RPMI8226 (cell line): ENCODE measurements at places on chromosomes 6 and 20.

- no peak for DNase-seq
Measured at GRCh38 chr20:60565083-60565482, 606.9 kb downstream of the CDH26 start.

GRCh38 chr20:16321291-16321690 lies 252.0 kb downstream of the KIF16B start:
- no peak for DNase-seq

DNA sequence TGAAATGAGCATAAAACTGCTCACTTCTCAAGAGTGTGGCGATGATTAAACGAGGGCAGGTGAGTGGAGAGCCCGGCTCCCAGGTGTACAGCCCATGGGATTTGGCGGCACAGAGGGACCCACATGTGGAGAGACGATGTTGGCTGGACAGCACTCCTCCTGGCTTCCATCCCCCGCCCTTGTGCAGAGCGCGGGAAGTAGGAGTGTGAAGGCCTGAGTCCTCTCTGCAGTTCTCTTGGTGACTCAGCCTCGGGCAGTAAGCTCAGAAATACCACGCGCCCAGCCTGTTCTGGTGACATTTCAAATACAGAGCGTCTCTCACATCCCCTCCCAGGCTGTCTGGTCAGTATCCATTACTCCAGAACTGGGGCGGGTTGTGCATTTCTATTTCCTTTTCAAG lies 94.2 kb upstream of the SRSF6 start:
- DNase-seq: no peak

DNA sequence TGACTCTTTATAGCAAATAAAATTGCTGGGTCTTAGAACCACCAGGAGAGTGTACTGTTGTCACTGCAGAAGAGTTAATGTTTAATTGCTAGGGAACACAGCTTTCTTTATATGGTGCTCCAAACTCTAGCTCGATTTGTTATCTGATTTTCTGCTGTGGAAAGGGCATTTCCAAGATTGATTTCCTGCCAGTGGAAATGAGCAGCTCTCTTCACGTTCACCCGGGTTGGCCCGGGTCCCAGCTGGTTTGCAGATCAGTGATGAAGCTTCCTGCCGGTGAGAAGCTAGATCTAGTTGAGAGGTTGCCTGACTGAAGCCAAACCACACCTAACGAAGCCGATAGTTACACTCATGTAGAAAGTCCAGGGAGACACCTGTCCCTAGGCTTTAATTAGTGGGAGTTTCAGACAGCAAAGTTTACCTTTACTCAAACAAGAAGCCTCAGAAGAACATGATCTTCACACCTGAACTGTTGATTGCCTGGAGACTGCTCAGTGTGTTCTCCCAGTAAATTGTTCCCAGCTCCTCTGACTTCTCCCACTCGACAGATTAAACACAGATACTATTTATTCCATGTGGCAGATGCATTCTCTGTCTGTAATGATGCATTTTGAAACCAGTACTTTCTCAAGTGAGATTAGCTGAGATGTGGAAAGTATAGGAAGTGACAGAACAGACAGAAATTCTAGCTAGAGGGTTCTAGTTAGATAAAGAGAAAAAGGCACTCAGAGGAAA lies 27.8 kb downstream of the PAQR8 start:
- DNase-seq: peak; percentile 85

DNA sequence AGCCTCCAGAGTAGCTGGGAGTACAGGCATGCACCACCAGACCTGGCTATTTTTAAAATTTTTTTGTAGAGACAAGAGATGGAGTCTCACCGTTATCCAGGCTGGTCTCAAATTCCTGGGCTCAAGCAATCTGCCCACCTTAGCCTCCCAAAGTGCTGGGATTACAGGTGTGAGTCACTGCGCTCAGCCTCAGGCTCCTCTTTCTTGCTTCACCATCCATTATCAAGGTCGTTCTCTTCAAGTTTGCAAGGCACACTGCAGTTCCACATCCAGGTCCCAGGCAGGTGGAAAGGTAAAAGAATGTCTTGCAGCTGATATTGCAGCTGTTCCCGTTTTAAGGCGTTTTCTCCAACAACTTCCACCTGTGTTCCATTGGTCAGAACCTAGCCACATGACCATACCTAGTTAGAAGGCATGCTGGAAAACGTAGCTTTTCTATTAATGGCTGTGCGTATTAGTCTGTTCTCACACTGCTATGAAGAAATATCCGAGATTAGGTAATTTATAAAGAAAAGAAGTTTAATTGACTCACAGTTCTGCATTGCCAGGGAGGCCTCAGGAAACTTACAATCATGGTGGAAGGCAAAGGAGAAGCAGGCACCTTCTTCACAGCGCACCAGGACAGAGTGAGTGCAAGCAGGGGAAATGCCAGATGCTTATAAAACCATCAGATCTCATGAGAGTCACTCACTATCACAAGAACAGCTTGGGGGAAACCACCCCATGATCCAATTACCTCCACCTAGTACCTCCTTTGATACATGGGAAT lies 51.7 kb downstream of the PCNA start:
- DNase-seq: no peak

DNA sequence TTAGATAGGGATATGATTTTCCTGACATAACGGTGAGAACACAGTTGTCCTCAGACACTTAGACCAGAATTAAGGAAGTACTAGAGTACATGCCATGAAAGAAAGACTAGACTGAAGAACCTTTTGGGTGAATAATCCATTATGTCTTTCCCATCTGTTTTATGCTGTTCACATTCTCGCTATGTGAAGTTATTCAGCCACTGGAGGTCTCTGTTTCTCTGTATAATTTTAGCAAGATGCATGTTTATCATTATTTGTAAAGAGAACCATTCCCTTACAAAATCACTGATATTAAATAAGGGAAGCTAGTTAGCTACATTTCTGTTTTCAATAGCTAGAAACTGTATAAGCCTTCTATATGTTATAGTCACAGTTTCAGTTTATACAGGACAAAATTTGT lies 391.9 kb downstream of the CD109 start:
- no peak for DNase-seq

GRCh38 chr6:33297406-33297955 lies 1.3 kb downstream of the RGL2 start:
- DNase-seq: peak; percentile 41

- peak; percentile 75 for DNase-seq
Measured at GRCh38 chr6:14110001-14110818, 7.4 kb upstream of the CD83 start.

DNA sequence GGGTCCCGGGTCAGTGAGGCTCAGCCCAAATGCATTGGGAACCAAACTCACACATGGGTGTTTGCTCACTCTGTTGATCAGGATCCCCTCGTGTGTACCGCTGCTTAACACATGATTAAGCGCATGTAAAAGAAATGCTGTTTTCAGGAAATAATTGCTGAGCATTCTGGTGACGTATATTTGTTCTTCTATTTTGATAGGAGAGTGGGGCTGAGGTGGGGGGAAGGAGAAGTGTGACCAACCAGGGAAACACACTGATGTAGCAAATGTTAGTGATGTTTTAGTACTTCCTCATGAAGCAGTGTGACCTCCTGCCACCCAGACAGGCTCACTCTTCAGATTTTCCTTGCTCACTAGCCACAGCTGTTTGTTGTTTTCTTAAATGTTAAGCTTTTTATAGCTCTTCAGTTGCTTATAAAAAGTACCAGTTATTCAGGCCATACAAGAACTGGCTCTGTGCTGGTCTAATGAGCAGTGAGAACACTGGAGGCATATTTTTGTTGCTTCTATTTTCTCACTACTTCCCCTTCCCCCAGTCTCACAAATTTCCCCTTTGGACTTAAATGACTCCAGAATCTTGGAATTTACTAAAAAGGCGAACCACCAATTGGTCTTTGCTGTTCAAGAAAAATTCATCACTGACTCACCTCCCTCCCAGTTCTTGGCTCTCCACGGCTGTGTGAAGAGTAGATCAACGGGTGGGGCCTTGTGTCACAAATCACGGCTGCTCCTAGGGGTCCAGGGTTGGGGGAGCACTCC lies 79.2 kb upstream of the BACH2 start:
- no peak for DNase-seq

DNA sequence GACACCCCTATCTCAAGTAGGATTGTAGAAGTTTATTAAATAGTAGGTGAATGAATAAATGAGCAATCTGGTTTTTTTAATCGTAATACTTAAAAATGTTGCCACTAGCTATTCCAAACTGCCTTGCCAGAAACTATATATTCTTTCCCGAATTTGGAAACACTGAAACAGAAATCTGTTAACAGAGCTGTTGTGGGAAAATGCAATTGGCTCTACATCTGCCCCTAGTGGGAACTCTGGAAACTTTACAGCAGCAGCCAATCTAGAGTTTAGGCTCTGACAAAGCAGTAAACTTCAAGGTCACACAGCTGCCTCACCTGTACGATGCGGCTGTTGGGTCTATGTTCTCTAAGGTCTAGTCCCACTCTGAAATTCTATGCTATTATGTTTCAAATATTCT lies 41.7 kb downstream of the SYNE1 start:
- no peak for DNase-seq

DNA sequence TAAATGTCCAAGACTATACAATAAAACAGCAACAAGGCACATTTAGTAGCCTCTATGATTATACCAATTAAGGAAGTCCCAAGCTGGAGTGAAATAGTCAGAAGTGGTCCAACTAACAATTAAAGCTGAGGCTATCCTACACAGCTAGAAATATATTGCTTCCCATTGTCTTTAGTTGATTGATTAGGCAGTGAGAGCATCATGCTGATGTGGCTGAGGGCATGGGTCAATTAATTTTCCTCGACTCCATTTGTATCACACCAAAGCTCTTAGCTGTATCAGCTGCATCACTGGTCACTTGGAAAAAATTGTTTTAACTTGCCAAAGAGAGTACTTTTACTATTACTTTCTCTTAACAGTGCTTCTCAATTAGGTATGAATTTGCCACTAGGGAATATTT lies 328.7 kb upstream of the NT5E start:
- no peak for DNase-seq

DNA sequence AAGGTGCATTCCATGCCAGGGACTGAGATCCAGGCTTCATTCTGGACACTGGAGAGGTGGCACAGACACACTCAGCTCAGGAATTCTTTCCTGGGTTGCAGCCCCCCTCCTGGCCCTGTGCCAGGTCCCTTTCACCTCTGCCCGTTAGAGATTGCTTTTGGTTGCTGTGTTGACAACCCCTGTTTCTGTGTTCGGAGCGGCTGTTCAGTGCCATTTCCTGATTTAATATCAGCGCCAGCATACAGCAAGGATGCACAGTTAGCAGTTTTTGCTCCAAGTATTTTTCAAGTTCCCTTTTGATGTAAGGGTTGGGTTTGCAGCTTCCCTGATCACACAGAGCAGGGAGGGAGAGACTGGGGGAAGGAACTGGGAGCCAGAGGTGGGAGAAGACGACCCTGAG lies 8.5 kb upstream of the MAFB start:
- DNase-seq: no peak

DNA sequence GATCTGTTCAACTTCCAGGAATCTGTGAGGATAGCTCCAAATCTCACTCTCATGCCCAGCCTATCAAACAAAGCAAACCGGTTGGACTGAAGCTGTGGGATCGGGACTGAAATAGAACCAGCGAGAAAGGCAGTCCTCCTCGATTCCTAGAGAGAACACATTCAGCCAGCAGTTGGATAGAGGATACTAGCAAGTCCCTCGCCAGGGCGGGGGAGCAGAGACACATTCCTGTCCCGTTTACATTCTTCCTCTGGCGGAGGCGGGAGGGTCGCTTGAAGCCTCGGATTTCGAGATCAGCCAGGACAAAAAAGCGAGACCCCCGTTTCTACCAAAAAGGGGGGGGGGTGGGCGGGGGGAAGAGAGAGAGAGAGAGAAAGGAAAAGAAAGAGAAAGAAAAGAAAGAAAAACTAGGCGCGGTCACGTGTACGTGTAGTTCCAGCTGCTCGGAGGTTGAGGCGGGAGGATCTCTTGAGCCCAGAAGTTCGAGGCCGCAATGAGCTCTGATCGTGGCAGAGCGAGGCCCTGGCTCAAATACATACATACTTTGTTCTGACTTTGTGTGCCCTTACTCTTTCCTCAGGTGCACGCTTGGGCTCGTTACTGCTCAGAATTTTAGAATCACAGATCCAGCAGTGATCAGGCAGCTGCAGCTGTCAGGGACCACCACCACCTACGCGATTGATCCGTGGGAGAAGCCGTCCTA lies 19.5 kb downstream of the ZNF311 start:
- DNase-seq: no peak

DNA sequence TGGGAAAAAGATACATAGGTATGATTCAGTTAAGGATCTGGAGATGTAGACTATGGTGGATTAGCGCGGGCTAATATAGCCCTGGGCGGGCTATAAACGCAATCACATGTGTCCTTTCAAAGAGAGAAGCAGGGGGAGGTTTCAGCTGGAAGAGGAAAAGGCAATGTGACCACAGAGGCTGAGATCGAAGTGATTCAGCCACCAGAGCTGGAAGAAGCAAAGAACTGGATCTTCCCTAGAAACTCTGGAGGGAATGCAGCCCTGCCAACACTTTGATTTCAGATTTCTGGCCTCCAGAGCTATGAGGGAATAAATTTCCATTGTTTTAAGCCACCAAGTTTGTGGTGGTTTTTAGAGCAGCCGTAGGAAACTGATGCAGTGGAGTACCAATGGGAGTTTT lies 81.5 kb upstream of the NHSL1 start:
- no peak for DNase-seq

DNA sequence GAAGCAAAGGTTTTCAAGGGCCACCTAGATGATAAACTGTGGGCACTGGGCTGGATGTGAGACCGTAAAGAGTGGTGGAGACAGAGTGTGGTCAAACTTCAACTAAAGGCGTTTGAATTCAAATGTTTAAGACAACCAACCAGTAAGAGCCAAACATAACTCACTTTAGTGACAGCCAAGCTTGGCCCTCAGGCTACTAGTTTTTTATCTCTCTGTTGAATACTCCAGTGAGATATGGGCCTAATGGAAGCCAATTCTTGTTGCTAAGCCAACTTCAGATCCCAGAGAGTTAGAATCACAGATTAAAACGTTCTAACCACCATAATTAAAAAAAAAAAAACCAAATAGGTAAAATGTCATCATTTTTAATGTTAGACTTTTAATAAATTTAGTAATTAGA lies 57.3 kb downstream of the TRMT6 start:
- no peak for DNase-seq

GRCh38 chr6:138383776-138384175 lies 6.1 kb downstream of the SMIM28 start:
- DNase-seq: no peak

- DNase-seq: no peak
Measured at GRCh38 chr6:105112577-105112976, 67.2 kb downstream of the POPDC3 start.
